ENCODE measurements at places on chromosomes 4 and X.

GRCh38 chr4:39096847-39097246, 34.8 kb downstream of the KLHL5 start:
- no peak for DNase-seq

- DNase-seq = no peak
Measured at GRCh38 chr4:13328591-13328990, 155.5 kb downstream of the RAB28 start.

GRCh38 chr4:72136429-72136828, 104.6 kb downstream of the NPFFR2 start:
- no peak for DNase-seq

DNA sequence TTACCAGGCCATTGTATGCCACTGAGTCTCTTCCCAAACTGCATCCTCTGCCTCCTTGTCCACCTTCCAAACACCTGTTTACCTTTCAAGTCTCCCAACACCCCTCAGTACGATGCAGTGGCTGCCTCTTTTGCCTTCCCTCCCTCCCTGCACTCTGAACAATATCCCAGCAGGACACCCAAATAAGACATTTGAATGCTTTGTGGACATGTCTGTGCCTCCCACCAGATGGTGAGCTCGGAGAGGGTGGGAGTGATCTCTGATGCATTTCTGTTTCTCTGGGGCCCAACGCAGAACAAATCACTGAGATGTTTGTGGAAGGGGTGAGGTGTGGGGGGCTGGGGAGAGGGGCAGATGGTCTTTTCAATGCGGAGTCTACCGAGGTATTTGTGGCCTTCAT, 33.4 kb downstream of the PJA1 start:
- DNase-seq = no peak

GRCh38 chr4:75736862-75737261, 12.5 kb downstream of the USO1 start:
- DNase-seq = no peak

GRCh38 chr4:146343199-146343598, 128.9 kb downstream of the REELD1 start:
- no peak for DNase-seq

DNA sequence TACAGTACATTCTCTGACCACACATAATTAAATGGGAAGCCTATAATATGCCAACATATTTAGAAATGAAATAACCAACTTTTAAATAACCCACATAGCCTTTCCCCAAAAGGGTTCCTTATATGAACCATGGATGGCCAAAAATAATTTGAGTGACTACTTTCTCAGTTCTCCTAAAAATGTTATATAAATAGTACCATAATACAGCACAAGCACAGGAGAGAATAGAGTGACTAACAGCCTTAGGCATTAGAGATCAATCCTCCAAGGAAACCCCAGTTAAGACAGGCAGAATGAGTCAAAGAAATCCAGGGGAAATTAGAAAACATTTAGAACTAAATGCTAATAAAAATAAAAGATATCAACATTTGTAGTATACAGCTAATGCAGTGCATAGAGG, 50.2 kb downstream of the ANKRD17 start:
- no peak for DNase-seq

DNA sequence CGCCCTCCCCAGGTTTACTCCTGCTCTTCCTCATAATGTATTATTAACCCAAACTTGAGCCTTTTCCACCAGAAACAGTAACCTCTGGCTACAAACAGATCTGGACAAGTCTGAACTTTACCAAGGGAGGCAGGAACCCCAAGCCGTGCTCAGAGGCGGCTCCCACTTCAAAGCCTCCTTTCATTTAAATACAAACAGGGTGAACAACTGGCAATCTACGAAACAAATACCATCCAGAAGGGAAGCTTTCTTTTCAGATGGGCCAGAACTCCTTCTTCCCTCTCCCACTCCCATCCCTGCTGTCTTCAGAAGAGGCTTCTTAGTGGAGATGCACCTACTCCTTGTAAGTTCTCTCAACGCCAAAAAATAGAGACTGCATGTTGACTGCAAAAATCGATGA, 2.1 kb upstream of the GPC4 start:
- no peak for DNase-seq

DNA sequence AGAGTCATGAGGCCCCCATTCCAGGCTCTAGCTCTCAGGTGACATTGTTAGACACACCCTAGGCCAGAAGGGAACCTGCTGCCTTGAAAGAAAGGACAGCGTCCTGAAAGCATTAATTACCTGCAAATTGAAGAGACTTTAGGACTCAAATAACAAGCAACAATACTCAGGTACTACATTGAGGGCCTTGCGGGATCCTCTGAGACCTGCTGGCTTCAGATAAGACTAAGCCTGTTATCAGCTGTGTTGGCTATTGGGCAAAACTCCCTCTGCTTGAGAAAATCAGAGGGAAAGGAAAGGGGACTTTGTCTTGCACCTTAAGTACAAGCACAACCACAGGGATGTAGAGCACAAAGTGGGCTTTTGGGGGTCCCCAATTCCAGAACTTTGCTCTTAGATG, 45.9 kb upstream of the DACH2 start:
- no peak for DNase-seq

- DNase-seq = no peak
Measured at GRCh38 chrX:71514367-71515037, 18.4 kb upstream of the OGT start.

- no peak for DNase-seq
Measured at GRCh38 chr4:79636991-79637390, 229.0 kb upstream of the GK2 start.
